Caco-2 (cell line): ENCODE measurements at places on chromosomes 13 and 19. TPM values are rescaled to one million over a fixed set of nuclear protein-coding genes. Genes with fewer than 3 reads are reported as not detected.

Gene ZNF497
- total RNA-seq: 1.6 and 1.7 TPM in 2 replicates

DNA sequence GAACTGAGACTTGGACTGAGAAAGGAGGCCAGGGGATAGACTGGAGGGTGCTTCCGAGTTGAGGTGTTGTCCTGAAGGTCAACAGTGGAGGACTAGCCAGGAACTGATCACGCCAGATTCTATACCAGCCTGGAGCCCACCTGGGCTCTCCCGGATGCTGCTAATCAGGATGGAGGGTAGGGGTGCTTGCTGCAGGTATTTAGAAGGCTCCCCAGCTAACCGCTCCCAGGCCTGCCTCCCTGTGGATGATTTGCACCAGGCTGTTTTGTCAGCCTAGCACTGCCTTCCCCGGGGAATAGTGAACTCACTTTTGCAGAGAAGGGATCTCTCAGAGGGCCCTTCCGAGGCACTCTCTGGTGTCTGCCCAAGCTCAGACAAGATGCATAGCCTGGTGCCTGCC, 60.5 kb upstream of the KCTD15 start:
- no peak overlapping the region for H3K4me3 ChIP-seq
- H3K4me1 ChIP-seq: no peaks in the 10 kb centered on the region
- H3K27me3 ChIP-seq: no peaks in the 10 kb centered on the region; the same call in 1 of the 2 replicates
- DNase-seq: no peak
- no peaks in the 10 kb centered on the region for H3K36me3 ChIP-seq

DNA sequence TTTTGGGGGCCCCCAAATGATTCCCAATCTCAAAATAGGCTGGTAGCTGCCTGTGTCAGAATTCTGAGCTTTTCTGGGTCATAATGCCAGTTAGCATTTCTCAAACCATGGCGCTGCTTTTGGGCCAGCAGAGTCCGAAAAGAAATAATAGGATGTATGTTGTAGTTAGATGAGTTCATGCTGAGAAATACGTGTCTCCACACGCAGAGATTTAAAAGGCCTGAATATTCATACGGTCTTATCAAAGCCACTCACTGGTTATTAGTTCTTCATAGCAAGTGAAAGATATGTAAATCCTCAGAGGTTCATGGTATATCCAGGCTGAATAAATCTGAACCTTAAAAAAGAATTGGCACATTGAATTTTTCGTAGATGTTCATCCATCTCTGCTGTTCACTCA, 124.5 kb downstream of the SHISA2 start:
- DNase-seq: no peak
- no peak overlapping the region for H3K27ac ChIP-seq
- no peaks in the 10 kb centered on the region for H3K4me1 ChIP-seq
- H3K4me3 ChIP-seq: no peak overlapping the region
- H3K27me3 ChIP-seq: no peaks in the 10 kb centered on the region

GRCh38 chr13:33934343-33934742, 116.4 kb downstream of the RFC3 start:
- H3K27me3 ChIP-seq: no peaks in the 10 kb centered on the region
- no peak overlapping the region for H3K4me3 ChIP-seq
- DNase-seq: no peak
- H3K27ac ChIP-seq: no peak overlapping the region

DNA sequence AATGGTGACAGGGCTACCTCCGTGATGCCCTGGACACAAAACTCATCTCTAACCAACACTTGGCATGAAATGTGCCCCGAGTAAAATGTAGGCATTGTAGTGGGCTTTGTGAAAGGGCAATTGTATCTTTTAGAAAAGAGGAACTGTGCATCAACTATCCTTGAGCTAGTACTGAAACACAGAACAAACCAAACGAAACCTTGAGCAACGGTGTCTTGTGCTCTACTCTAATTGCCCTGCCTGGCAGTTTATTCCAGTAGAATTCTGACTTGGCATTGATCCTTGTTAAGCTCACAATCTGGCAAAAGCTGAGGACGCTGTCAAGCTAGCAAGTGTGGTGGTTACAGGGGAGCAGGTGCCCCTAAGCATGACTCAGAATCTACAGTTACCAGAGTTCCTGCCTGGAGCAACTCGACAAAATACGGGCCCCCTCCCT, 707.1 kb upstream of the SPRY2 start:
- no peaks in the 10 kb centered on the region for H3K36me3 ChIP-seq
- DNase-seq: no peak
- H3K27me3 ChIP-seq: no peaks in the 10 kb centered on the region
- no peaks in the 10 kb centered on the region; the same call in 1 of the 2 replicates for H3K4me1 ChIP-seq
- no peak overlapping the region for H3K4me3 ChIP-seq
- H3K27ac ChIP-seq: no peak overlapping the region

DNA sequence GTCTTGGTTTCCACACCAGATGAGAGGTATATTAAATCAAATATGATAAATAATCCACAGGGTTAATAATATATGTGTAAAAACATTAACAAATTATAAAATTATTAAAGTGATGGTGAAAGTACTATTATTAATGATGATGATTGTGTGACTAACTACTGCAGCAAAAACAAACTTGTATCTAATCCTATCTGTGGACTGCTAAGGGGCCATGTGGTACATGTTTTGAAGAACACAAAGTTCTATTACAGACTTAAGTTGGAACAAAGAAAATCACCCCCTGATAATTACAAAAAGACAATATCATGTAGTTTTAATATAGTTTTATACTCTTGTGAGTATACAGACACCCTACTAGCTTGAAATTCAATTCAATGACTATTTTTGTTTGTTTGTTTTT, 504.2 kb upstream of the NBEA start:
- no peaks in the 10 kb centered on the region for H3K36me3 ChIP-seq
- H3K4me3 ChIP-seq: no peak overlapping the region
- H3K4me1 ChIP-seq: no peaks in the 10 kb centered on the region
- H3K27me3 ChIP-seq: no peaks in the 10 kb centered on the region

- peaks cover 10% of the 10 kb centered on the region for H3K4me1 ChIP-seq
- no peaks in the 10 kb centered on the region for H3K27me3 ChIP-seq
- no peak overlapping the region for H3K4me3 ChIP-seq
- no peak for DNase-seq
- H3K27ac ChIP-seq: no peak overlapping the region
Observed at GRCh38 chr13:45542878-45543277, 72.7 kb downstream of the ERICH6B start.

DNA sequence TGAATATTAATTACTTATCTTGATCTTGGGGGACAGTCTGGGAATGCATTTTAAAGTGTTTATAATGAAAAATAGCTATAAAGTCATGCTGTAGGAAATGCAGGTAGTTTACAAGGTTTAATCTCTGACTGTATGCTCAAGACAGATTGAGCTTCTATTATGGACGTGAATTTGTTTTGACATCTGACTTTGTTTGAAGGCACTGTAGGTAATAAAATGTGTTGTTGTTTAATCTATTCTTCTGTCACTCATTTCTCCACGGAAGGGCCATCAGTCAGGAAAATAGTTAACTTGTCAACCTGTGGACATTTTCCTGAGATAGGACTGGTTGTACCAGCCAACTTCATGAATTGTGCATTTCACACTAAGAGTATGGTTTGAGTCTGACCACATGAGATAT, 893.1 kb upstream of the SLITRK6 start:
- DNase-seq: no peak
- H3K4me1 ChIP-seq: no peaks in the 10 kb centered on the region
- no peaks in the 10 kb centered on the region for H3K36me3 ChIP-seq
- H3K4me3 ChIP-seq: no peak overlapping the region
- no peak overlapping the region for H3K27ac ChIP-seq

DNA sequence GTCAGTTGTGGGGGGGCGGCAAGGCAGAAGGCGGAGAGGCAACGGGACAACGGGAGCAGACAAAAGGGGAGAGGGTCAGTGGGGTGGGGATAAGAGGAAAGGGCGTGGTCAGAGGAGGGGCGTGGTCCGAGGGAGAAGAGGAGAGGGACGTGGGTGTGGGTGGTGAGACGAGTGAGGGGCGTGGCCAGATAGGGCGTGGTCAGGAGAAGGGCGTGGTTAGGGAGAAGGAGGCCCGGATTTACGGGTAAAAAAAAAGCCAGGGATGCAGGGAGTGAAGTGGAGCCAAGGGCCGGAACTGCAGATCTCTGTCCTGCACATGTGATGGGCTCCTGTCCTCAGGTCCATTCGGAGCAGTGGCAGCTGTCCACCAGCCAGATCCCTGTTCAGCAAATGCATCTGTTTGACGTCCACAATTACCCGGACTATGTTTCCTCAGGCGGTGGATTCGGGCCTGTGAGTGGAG, 21.5 kb downstream of the CPT1C start:
- peak overlapping the region; percentile 54 for H3K27ac ChIP-seq
- peak; percentile 78 for DNase-seq
- no peak overlapping the region for H3K4me3 ChIP-seq
- H3K4me1 ChIP-seq: peaks cover 8% of the 10 kb centered on the region; the same call in 1 of the 2 replicates
- no peaks in the 10 kb centered on the region for H3K36me3 ChIP-seq

DNA sequence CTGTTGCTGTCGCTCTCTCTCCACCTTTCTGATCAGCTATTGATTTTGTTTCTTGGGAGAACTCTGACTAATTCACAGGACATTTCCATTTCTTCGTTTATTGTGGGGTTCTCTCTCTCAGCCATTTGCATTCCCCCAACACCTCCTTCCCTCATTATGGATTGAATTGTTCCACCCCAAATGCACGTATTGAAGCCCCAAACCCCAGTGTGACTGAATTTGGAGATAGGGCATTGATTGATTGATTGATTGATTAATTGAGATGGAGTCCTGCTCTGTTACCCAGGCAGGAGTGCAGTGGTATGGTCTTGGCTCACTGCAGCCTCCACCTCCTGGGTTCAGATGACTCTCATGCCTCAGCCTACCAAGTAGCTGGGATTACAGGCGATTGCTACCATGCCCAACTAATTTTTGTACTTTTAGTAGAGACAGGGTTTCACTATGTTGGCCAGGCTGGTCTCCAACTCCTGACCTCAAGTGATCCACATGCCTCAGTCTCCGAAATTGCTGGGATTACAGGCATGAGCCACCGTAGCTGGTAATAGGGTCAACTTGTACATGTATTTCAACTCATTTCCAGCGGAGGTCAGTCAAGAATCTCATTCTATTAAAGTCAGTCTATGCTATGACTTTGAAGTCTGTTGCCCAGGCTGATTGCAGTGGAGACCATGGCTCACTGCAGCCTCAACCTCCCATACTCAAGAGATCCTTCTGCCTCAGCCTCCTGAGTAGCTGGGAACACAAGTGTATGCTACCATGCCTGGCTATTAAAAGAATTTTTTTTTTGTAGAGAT, 13.6 kb downstream of the NFILZ start:
- H3K4me3 ChIP-seq: no peak overlapping the region
- H3K27me3 ChIP-seq: no peaks in the 10 kb centered on the region
- no peaks in the 10 kb centered on the region for H3K36me3 ChIP-seq
- no peak overlapping the region for H3K27ac ChIP-seq
- H3K4me1 ChIP-seq: peaks cover 6% of the 10 kb centered on the region
- DNase-seq: no peak

GRCh38 chr13:107295416-107296140, 727.6 kb upstream of the ARGLU1 start:
- no peaks in the 10 kb centered on the region for H3K27me3 ChIP-seq
- no peaks in the 10 kb centered on the region for H3K36me3 ChIP-seq
- DNase-seq: no peak
